GOT3 (cell line): ENCODE measurements at places on chromosomes 5 and 9.
A peak's percentile ranks its signal among the peaks of the same experiment; 100 is the strongest.

DNA sequence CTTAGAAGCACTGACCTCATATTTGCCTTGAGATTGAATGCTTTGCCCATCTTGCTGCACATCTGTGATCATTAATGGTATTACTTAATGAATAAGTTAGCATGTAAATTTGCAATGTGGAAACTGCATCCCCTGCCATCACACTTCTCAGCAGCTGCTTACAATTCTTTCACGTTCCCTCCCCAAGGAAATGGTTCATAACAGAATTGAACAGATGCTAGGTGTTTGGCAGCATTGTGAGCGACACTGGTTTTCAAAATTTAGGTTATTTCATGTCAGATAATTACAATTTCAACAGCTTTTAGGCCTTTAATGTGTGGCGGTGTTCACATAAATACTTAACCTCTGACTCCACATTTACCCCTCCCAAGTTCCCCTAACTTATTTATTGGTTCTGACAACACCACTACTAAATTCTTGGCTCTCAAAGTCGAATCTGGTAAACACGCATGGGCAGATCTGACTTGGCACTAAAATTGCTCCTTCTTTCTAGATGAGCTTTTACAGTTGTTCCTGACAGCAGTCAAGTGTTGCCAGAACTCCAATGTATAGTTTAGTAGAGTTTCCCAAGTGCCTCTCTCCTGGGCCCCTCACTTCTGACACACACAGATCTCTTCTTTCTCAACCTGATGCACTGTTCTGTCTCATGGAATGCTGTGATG is 46.8 kb downstream of the SLC1A3 start:
- no peak for DNase-seq

GRCh38 chr5:151008906-151009305 is 11.5 kb upstream of the GPX3 start:
- DNase-seq, result no peak

DNA sequence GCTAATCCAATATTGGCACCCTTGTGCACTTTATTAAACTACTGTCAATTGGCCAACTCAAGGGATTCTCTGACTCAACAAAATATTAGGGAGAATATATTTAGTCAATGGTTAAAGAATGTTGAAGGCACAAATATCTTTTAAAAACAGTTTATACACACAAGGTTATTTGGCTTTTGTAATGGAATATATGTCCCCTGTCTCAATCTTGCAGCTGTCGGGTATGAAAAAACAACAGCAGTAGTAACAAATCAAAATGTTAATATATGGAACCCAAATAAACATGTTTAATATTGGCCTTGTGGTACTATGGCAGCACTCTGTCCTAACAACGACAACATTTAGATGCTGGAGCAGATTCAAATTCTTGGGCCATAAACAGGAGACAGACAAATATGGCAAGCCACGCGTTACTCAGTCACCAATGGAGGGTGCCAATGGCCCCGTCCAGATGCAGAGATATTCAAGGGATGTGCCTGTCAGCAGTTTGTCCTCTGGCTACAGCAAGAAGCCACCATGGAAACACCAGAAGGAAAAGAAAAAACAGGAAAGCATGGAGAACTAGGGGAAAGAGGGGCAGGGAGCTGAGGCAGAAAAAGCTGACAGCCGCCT is 342.0 kb downstream of the NDUFS4 start:
- DNase-seq, result no peak

DNA sequence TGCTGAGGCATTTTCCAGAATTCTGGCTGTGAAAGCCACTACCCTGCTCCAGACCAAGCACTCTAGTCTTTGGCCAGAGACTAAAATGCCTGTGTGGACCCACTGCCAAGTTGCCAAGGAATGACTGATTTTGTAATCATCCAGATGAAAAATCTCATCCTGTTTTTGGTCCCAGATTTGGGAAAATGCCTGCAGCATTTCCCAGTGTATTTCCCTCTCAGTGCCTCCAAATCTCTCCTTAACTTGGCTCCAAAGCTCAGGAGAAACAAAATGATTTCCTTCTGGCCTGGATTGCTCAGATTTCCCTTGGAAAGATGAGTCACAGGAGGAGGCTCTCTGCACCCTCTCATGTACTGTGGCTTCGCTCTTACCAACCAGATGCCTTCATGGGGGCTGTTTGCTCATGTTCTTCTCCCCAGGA is 335.2 kb upstream of the TARS1 start:
- DNase-seq, result no peak

GRCh38 chr5:117863586-117864296 is 1124.6 kb downstream of the DTWD2 start:
- DNase-seq, result no peak

DNA sequence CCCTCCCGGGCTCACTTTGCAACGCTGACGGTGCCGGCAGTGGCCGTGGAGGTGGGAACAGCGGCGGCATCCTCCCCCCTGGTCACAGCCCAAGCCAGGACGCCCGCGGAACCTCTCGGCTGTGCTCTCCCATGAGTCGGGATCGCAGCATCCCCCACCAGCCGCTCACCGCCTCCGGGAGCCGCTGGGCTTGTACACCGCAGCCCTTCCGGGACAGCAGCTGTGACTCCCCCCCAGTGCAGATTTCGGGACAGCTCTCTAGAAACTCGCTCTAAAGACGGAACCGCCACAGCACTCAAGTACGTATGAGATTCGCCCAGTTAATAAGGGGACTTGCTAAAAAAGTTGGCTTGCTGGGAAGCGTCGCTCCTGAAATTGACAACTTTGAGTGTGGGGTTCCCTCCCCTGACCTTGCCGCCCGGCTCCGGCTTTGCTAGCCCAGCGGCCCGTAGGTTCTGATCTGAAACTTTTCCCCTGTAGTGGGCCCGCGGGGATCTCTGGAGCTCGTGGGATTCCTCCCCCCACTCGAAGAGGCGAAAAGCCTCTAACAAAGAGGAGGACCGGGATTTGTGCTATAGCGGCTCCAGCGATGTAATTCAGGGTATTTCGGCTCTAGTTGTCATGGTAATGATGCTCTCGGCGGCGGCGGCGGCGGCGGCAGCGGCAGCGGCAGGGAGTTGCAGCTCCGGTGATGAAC is 572 bp downstream of the NR4A3 start:
- DNase-seq, result no peak

GRCh38 chr5:78534148-78534904 is 114.2 kb downstream of the LHFPL2 start:
- DNase-seq, result no peak

- DNase-seq, result no peak
Observed at GRCh38 chr5:147190331-147190730, 44.5 kb upstream of the STK32A start.

- no peak for DNase-seq
Observed at GRCh38 chr9:119375892-119376291, 6.7 kb upstream of the BRINP1 start.

GRCh38 chr9:15430920-15431844 is 8.5 kb downstream of the SNAPC3 start:
- no peak for DNase-seq

- no peak for DNase-seq
Observed at GRCh38 chr5:113692466-113692865, 179.0 kb downstream of the YTHDC2 start.

DNA sequence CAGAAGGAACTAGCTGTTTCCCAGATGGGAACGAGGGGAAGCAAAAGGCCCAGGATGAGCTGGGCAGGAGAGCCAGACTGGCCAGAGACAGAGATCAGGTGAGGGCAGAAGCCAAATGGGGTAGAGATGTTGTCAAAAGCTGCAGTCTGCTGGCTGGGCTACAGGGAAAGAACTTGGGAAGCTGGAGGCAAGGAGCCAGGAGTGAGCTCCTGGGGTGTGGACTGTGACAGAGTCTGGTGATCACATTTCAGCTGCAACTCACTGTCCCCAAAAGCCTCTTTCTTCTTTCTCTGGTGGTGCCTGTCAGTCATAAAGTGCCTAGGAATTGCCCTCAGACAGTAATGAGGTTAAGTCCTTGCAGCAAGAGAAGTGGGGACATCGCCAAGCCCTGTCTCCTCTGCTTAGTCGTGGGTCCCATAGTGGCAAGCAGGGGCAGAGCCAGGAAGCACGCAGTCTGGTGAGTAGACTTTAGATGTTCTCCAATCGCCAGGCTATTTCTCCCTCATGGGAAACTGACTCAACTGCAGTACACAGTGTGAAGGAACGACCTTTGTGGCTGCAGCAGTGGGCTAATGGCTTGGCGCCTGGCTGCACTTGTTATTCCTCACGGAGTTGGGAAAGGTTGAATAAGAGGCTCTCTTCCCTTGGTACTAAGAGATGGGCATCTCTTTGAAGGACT is 2.5 kb upstream of the FSD1L start:
- DNase-seq, result no peak

DNA sequence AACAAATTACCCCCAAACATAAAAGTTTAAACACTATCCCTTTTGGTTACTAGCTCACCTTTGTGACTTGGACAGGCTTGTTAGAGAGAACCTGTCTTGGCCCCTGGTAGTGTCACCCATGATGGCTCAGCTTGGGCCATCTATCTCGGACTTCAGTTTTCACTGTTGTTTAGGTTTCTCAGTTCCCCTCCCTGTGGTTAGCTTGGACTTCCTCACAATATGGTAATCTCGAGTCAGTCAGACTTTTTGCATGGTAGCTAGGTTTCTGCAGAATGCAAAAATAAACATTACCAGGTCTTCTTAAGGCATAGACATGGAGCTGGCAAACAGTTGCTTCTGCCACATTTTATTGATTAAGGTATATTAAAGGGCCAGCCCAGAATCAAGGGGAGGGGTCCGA is 324.3 kb upstream of the RORB start:
- no peak for DNase-seq

- no peak for DNase-seq
Observed at GRCh38 chr9:72984991-72985390, 32.1 kb upstream of the ALDH1A1 start.

- DNase-seq, result no peak
Observed at GRCh38 chr5:74664551-74664950, 20.5 kb upstream of the HEXB start.

DNA sequence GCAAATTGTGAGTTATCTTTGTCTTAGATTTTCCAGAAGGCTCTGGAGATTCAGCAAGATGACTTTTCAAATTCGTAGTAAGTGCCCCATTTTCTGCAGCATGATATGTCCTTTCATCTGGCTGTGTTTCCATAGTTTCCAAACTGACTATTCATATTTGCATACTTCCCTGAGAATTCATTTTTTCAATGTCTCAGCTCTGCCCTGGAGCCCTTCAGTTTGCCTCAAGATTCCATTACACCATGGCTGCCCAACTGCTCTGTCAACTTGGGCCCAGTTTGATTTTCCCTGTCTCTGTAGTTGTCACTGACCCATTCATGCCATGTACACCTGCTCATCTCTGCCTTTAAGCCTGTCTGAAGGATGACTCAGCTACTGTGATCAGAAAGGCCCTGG is 94.2 kb upstream of the RUSC2 start:
- no peak for DNase-seq

- no peak for DNase-seq
Observed at GRCh38 chr5:95070866-95071265, 214.0 kb downstream of the MCTP1 start.

GRCh38 chr5:144134194-144134826 is 36.1 kb downstream of the YIPF5 start:
- no peak for DNase-seq

DNA sequence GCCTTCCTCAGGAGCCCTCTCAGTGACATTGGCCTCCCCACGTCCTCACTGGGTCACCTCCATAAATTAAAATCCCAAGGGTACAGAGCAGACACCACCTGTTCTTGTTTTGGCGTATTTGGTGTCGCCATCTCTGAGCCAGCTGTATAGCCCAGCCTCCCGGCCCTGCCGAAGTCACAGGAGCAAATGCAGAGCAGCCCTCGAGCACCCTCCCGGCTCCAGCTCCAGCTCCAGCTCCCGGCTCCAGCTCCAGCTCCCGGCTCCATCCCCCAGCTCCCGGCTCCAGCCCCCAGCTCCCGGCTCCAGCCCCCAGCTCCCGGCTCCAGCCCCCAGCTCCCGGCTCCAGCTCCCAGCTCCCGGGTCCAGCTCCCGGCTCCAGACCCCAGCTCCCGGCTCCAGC is 74.3 kb downstream of the ZNF354C start:
- no peak for DNase-seq

- no peak for DNase-seq
Observed at GRCh38 chr5:109399092-109399759, 10.5 kb downstream of the PJA2 start.

- no peak for DNase-seq
Observed at GRCh38 chr5:109833946-109834345, 144.2 kb downstream of the MAN2A1 start.

GRCh38 chr9:87250205-87250604 is 247.5 kb upstream of the DAPK1 start:
- no peak for DNase-seq

DNA sequence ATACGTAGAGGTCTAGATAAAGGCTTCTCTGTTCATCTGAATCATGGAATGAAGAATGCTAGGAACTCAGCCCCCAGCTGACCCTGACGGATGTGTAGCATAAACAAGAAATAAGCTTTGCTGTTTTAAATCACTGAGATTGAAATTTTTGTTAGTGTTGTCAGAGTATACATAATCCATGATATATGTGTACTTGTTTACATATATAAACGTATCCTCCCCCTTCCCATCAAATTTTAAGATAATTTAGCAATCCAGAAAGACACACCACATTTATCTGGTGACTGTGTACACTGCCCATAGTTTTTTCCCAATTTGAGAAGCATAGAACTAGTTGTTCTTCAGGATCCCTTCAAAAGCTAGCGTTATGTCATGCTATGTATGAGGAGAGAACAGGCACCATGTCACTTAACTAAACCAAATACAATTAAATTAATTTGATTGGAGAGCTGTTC is 80.8 kb upstream of the OSMR start:
- no peak for DNase-seq

DNA sequence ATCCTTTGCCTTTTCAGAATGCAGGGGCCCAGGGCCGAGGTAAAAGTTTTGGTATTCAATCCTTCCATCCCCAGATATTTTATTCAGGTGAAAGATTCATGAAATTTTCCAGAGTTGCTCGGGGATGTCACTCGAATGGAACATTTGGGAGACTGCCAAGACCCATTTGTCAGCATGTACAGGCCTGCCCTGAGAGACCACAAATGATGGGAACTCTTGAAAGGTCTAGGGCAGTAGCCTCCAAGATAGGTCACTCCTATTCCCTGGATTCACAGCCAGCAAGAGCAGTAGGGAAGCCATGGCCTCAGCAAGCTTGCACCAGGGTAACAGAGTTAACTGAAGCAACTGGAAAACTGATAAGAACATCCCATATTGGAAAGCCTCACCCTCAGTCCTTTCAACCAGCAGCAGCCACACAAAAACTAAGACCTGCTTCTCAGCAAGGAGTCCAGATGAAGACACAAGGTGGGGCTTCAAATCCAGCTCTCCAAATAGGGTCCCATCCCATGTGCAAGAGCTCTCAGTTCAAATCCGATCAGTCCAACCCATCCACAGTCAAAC is 12.5 kb downstream of the CARD6 start:
- DNase-seq, result no peak

- DNase-seq, result peak; percentile 47
Observed at GRCh38 chr9:94726495-94727191, at the start of gene AOPEP. AOPEP (plus strand) TSS chr9:94726699; CDS start chr9:94759784, 33,085 bp downstream.

GRCh38 chr5:178468196-178468685 is 122.0 kb downstream of the COL23A1 start:
- no peak for DNase-seq
